ENCODE measurements at places on chromosomes 2 and 18.

- DNase-seq: no peak
Measured at GRCh38 chr18:70058916-70059315, 111.2 kb upstream of the CD226 start.

GRCh38 chr2:19456705-19457309 is 98.4 kb upstream of the OSR1 start:
- DNase-seq: no peak

DNA sequence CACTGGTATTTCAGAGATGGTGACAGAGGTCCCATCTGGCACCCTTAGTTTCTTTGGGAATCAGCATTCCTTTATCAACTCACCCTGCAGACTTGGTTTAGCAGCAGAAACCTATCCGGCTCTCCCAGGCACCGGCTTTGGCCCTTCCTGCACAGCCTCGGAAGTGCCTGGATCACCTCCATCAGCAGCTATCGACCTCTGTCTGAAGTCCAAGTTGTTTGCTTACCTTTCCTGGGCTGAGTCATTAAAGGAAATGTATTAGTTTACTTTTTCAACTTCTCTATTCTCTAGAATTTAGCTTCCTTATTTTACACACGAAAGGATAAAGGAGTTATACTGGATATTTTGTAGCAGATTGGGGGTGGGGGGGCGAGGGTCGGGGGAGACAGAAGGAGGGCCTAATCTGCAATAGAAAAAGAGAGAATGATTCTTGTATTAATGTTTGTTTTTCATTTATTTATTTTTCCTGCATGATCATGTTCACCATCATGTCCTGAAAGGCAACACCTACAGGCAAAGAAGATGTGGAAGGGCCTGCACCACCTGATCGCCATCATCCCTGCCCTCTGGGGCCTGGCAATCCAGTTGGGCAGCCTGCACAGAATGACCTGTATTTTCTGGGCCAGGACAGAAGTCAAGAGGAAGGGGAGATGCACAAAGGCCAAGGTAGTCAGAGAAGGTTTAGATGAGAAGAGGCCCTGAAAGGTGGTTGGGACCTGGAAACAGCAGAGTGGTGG is 22.1 kb upstream of the MAT2A start:
- no peak for DNase-seq

DNA sequence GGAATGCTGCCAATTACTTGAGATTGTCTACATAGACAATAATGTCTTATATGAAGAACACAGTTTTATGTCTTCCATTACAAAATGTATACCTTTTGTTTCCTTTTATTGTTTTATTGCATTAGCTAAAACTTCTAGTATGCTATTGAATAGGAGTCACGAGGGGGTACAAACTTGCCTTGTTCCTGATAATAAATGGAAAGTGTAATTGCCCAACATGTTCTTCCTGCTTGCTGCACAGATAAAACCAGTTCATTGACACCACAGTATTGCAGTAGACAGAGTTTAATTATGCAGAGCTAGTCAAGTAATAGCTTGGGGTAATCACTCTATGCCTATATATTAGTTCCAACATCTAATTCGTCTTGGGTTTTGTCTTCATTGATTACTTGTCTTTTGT is 1276.2 kb upstream of the NRXN1 start:
- DNase-seq: no peak

DNA sequence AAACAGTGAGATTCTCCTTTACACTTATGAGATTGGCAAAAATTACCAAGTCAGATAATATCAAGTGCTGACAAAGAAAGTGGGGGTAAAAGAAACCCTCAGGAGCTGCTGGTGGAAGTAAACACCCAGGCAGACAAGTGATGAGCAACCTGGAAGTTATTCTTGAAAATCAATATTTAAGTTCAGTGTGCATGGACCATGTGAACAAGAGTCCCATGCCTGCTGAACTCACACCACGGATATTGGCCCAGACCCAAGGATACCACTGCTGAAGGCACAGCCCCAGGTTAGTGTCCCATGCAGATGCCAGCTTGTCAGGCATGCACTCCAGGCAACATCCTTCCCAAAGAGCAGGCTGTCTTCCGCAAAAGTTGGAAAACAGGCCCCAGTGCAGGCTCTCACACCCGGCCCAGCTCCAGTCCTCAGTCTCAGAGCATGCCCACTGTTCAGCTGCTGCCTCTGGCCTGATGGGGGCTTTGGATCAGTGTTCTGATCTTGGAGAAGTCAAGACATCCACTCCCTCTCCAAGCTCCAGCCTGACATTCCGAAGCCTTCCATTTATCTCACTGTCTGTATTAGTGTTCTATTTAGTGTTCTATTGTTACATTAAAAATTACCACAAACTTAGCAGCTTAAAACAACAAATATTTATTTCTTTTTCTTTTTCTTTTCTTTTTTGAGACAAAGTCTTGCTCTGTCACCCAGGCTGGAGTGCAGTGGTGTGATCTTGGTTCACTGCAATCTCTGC is 70.0 kb downstream of the HS1BP3 start:
- no peak for DNase-seq

GRCh38 chr2:108459441-108459840 is 10.4 kb downstream of the GCC2 start:
- no peak for DNase-seq

GRCh38 chr2:206804326-206804725 is 38.9 kb downstream of the FASTKD2 start:
- no peak for DNase-seq

GRCh38 chr18:25134861-25135260 is 217.1 kb downstream of the ZNF521 start:
- DNase-seq: no peak

DNA sequence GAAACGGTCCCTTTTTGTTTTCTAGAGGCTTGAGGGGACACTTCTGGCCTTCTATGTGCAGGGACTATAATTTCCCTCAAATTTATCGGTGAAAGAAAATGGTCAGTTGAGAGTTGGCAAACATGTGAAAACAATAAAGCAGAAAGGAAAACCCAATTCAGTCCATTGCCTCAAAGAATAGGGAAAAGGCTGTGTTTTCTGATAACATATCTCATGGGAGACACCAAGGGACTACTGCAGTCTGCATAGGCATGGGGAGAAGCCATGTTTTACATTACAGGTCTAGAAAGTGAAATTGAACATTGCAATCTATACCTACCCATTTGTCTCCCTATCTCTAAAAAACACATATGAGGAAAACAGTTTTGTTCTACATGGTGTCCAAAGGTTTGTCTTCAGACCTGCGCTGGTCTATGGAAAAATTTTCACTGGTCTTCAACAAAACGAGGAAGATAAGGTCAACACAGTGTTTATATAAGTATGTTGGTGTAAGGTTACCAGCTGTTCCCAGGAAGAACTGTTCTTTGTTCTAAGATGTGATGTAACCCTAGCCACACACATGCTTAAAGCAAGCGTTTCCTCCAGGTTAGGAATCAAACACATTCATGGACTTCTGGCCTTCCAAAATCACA is 179.7 kb downstream of the MREG start:
- DNase-seq: no peak

DNA sequence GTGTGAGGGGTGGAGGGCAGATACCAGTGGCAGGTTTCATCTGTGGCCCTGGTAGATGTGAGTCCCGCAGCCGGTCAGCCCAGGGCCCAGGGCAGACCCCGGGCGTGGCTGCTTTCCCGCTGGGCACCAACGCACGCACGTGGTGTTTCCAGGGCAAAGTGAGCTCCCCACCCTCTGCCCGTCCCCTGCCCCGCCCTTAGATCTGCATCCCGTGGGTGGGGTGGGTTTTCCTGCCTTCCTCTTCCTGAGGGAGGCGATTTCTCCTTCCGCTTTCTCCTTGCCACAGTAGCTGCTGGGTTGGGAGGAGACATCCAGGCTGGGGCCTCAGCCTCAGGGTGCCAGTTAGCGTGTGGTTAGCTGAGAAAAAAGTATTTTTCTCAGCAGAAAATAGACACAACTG is 49.6 kb downstream of the ODC1 start:
- no peak for DNase-seq

- no peak for DNase-seq
Measured at GRCh38 chr2:162678551-162678950, 160.0 kb downstream of the KCNH7 start.

All from glutamatergic neuron (in vitro differentiated cells).